Renal cortical epithelial cell (primary cell): ENCODE measurements at places on chromosomes 4 and X. TPM values are rescaled to one million over a fixed set of nuclear protein-coding genes. Genes with fewer than 3 reads are reported as not detected.

Gene HPGDS
- total RNA-seq: not detected in 2 replicates

Gene NFXL1
- 6.8 and 17.3 TPM in 2 replicates for total RNA-seq

Gene TRIM61
- 0.52 and 0.65 TPM in 2 replicates for total RNA-seq

Gene CLTRN
- total RNA-seq: 2.8 and 3.0 TPM in 2 replicates

Gene ZBTB33
- total RNA-seq: 15.6 and 23.5 TPM in 2 replicates

Gene MAN2B2
- 12.9 and 31.8 TPM in 2 replicates for total RNA-seq

Gene VCX3A
- not detected in 2 replicates for total RNA-seq

Gene RIPPLY1
- total RNA-seq: not detected in 2 replicates

Gene CDKL2
- 7.3 and 15.8 TPM in 2 replicates for total RNA-seq

DNA sequence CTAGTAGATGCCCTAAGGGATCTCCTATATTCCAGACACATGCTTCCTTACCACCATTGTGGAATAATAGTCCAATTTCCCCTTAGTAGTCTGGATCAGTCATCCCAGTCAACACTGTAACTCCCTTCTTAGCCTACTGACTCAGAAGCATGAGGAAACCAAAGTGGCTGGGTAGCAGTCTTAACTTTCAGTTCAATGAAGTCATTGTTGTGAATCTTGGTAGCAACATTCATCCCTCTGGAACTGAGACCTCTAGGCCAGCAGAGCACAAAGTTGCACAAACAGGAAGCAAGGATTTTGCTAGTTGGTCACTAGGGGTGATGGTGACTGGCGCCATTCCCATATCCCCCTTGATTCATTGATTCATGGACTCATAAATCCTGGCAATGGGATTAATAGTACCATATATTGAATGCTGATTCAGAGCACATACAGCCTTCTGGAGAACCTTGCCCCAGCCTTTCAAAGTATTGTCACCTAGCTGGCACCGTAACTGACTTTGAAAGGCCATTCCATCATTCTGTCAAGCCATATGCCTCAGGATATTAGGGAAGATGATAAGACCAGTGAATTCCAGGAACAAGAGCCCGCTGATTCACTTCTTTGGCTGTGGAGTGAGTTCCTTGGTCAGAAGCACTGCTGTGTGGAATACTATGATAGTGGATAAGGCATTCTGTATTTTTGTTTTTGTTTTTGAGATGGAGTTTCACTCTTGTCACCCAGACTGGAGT is 19.7 kb upstream of the GPAT3 start:
- peak; percentile 96 for DNase-seq

DNA sequence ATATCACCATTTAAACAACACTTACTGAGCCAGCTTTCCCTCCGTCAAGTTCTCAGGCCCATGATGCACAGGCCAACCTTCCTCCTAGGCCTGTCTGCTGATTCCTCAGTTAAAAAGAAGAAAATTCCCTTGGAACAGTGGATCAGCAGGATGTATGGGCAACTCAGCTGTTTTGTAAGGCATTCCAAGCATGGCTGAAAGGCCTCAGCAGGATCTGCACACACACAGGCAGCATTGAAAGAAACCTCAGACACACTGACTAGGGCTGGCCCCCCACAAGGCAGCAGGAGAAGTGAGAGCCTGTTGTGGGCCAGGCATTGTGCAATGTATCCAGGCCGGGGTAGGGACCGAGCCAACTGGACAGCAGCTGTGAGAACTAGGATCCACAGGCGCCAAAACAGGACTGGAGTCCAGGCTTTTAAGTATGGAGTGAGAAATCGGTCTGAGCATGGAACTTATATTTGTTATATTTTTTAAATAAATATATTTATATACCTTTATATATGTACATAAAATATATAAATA is 171.4 kb downstream of the NWD2 start:
- no peak for DNase-seq

GRCh38 chr4:22695029-22695428 is 2.3 kb downstream of the GBA3 start:
- DNase-seq: no peak

DNA sequence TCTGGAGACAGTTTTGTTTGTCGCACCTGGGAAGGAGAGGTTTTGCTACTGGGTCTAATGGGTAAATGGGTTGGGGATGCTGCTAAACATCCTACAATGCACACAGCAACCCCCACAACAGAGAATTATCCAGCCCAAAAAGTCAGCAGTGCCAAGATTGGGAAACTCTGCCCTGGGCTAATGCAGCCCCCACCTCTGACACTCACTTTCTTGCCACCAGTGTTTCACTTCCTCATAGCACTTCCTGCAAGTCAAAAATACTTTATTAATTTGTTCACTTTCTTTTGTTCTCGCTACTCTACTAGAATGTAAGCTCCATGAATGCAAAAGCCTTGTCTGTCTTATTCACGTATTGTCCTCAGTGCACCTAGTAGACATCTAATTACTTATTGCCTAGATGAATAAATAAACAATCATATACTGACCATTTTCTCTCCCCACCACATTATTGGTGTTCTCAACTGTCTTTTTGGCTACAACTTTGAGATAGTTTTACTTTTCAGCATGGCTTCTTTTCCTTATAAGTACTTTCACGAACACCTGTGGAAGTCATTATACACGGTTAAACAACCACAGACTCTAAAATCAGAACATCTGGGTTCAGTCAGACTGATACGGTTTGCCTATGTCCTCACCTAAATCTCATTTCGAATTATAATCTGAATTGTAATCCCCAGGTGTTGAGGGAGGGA is 82.0 kb upstream of the PITX2 start:
- DNase-seq: no peak

- no peak for DNase-seq
Measured at GRCh38 chrX:138690591-138690990, 20.9 kb downstream of the FGF13 start.

DNA sequence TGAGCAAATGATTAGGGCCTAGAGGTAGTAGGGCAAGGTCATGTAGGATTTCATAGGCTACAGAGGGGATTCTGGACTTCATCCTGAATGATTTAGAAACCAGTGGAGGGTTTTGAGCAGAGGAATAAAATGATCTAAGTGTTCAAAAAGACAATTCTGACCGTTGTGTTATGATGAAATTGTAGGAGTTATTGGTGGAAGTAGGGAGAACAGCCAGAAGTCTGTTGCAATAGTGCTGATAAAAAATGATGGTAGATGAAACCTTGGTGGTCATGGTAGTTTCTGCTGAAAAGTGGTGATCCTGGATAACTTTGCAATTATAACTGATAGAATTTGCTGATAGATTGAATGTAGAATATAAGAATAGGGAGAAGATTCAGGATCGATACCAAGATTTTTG is 60.2 kb downstream of the MID1IP1 start:
- DNase-seq: no peak

DNA sequence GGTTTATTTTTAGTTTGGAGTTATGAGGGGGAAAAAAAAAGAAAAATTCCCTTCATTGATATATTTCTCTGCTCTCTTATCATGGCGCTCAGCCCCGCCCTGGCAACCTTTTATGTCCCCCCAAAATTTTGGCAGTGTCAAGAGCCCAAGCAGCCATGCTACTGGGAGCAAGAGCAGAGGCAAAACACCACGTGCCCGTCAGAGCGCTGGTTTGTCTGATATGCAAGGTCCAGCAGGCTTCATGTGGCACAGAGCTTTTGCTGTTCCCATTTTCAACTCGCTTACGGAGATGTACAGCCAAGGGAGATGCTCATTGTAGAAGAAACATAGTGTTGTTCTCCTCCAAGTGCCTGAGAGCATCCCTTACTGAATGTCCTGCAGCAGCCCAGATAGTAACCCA is 27.3 kb downstream of the SLITRK2 start:
- DNase-seq: no peak

DNA sequence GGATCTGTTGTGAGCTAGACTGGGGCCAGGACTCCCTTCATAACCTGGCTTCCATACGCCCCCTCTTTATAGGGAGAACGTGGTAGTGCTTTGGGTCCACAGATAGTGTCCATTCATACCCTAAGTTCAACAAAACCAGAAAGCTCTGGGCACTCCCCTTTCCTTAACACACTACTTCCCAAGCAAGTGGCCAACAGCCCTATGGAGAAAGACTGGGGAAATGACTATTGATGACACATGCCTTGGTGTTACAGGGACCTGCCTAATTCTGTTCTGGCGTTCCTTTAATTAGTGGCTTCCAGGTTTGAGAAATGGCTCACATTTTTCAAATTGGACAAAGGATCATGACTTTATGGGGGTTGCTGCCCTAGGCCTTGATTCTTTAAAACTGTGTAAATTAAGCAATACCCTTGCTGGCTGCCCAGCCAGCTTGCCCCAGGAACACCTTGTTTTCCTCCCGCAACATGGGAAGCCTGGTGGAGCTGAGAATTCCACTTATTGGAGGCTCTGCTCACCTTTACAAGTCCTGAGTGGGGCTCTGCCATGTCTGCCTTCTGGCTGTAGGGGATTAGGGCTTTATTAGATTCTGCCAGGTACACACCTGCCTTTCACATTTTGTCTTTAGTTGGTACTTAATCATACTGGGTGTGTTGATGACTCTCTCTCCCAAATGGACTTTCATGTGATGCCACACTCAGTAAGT is 61.1 kb downstream of the RGS12 start:
- no peak for DNase-seq

- DNase-seq: peak; percentile 81
Measured at GRCh38 chr4:113761620-113762185, at the start of gene CAMK2D. Gene CAMK2D (minus strand): TSS chr4:113761738. CDS start chr4:113761068, 670 bp downstream.

DNA sequence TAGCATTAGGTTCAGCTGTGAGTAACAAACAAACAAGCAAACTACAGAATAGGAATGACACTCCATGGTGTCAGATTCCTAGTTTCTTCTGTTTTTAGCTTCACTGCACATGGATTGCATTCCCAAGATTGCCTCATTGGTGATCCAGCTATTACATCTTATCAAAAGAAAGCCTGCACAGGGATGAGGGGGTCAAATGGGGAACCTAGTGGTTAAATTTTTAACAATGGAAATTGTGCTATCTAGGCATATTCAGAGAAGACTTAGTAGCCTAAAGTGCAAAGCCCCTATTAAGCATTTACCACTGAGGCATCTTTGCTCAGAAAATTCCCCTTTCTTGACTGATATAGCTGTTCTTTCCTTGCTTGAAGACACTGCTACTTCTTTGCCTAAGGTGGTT is 3.9 kb upstream of the TTC29 start:
- DNase-seq: peak; percentile 78

- no peak for DNase-seq
Measured at GRCh38 chr4:126530996-126531585, 1101.7 kb upstream of the INTU start.

- no peak for DNase-seq
Measured at GRCh38 chr4:761086-761485, 55.5 kb downstream of the PCGF3 start.

DNA sequence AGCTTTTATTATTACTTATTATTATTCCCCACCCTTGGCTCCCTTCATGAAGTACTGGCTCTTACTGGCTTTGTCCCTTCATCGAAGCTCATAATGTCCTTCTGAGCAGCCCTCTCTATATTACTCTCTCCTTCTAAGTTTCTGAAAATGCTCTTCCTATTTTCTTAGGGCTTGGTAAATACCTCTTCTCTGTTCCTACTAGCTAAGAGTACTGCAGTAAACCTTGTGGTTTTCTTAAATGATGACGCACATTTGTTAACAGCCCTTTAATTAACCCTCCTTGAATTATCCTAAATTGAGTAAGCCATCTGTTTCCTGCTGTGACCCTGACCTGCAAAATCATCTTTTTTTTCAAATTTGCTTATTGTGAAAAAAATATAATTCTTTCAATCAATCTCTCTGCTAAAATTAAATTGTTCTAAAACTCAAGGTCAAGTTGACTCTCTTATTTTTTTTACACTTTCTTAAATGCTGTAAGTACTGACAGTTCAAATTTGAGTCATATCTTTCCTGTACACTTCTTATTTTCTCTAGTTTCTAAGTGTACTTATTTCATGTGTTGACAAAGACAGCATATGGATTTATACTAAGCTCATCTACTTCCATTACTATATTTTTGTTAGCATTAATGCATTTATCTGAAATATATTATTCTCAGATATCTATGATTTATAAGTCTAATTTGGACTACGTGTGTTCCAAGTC is 148.9 kb downstream of the ADAM29 start:
- DNase-seq: no peak

DNA sequence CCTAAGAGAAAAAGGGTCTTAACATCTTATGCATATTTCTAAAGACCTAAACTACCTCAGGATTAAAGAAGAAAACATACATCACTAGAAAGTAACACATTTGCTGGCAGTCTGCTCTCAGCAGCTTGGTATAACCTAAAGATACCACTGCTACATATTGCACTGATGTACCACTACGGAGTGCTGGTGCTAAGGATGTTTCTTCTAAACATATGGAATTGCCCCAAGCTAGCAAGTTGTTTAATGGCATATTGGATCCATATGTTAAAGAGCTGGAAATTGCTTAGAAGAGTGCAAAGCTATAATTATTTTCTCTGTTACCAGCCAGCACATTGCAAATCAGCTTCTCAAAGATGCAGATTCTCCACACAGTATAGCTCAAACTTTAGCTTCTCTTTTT is 436.5 kb upstream of the GALNTL6 start:
- DNase-seq: no peak

GRCh38 chr4:151690876-151691275 is 69.9 kb downstream of the GATB start:
- no peak for DNase-seq

DNA sequence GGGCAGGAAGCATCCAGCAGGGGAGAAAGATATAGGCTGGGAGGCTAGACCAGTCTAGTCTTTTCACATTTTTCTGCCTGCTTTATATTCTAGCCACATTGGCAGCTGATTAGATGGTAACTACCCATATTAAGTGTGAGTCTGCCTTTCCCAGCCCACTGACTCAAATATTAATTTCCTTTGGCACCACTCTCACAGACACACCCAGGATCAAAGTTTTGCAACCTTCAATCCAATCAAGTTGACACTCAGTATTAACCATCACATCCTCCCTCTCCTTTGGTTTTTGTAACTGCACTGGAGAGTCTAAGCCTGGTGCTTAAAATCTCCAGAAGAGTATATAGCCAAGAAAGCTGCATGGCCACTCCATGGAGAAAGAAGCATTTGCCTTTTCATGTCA is 560.4 kb downstream of the GRXCR1 start:
- DNase-seq: no peak

DNA sequence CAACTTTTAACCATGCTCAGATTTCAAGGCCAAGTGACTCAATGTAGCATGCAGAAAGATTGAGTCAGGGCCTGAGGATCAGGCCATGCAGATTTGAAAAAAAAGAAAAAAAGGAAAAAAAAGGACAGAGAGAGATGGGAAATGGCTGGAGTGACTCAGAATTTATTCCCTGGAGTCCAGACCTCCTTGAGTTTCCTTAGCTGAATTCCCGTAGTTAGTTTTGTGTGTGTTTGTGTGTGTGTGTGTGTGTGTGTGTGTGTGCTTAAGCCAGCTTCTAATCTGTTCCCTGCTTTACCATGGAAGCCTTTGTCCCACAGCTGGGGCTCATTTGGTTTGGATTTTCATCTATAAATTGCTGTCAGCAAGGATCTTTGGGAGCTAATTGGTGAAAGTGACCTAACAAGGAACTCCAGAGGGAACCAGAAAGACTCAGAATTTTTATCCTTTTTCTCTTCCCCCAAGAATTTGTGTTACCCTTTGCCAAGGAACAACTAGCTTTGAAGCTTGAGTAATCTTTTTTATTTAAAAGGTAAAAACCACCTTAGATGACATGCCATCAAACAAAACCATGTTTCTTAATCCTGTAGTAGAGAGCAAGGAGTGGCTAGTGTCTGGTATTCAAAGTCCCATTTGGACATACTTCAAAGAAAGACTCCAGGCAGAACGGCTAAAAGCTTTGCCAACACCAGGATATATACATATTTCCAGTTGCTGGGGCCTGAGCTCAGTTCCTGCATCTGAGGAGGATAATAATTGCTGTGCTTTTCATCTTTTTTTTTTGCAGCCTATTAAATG is 109.0 kb upstream of the DDIT4L start:
- DNase-seq: peak; percentile 95

GRCh38 chr4:179698321-179698720 is 2256.1 kb upstream of the AGA start:
- no peak for DNase-seq

- DNase-seq: peak; percentile 35
Measured at GRCh38 chr4:36274158-36274557, 7.3 kb upstream of the DTHD1 start.
